ENCODE measurements at places on chromosomes 5 and 9.

DNA sequence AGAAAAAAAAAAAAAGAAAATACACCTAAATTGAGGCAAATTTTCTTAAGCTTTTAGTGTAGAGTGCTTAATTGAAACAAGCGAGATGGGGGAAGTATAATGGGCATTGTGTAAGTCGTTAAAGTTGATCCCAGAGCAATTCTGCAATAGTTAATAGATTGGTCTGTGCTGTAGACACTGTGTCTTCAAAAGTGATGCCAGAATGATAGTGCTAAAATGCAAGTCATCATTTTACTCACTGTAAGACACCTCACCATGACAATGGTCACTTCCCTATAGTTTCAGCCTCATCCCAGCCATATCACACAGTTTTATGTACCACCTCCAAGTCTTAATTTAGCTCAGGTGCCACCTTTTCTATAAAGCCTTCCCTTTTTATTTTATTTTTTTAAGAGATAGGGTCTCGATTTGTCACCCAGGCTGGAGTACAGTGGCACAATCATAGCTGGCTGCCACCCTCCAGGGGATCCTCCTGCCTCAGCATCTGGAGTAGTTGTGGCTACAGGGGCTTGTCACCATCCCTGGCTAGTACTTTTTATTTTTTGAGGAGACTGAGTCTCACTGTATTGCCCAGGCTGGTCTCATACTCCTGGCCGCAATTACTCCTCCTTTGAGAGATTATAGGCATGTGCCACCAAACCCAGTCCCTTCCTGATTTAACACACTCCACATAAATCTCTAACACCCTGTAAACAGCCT lies 6.2 kb downstream of the COX7C start:
- no peak for DNase-seq

DNA sequence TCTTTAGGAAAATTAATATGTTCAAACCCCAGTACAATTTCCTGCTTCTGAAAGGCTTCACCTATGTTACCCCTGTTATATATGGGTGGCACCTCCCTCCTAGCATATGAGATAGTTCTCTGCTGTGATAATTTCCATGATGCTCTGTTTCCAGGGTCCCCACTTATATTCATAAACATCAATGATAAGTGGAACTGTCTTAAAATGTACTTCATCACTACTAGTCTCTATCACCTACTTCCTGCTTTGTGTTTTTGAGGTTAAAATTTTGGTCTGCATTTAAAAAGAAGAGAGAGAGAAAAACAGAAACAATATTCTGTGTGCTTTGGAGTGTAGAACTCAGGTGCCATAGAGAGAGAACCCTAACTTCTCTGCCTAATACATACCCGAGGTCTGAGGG lies 234.7 kb downstream of the HTR1A start:
- DNase-seq = no peak

DNA sequence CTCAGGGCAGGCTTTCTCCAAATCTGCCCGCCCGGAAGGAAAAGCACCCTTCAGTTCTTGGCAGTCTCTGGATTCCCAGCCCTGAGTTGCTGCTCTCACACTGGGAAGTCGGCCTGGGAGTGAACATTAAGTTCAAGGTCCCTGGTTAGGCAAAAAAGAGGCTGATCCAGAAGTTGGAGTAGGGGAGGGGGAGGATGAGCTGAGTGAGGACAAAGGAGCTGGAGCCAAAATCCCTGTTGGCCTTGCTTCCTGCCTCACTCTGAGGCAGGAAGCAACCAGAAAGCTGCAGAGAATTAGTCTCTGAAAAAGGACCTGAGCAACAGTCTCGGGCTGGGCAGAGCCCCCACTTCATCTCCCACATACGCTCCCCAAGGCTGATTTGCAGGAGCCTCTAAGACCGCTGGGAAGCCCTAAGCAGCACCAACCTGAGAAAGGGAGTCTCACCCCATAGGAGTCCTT lies 15.0 kb upstream of the RPS14 start:
- no peak for DNase-seq

GRCh38 chr5:84327591-84327990 lies 57.1 kb downstream of the EDIL3 start:
- no peak for DNase-seq

- no peak for DNase-seq
These were observed 240.5 kb downstream of the PAPPA start for GRCh38 chr9:116394070-116394469.

Data from activated CD4-positive, alpha-beta memory T cell treated with anti-CD3 and anti-CD28 coated beads for 36 hours (primary cell).